ENCODE measurements at places on chromosomes 2 and 18. TPM values are rescaled to one million over a fixed set of nuclear protein-coding genes. Genes with fewer than 3 reads are reported as not detected.

The KRCC1 gene
- total RNA-seq, result 24.4 TPM

The TUBA3E gene
- total RNA-seq, result not detected

- no peak for DNase-seq
These were observed 511.6 kb downstream of the ARHGAP15 start for GRCh38 chr2:143640826-143641225.

DNA sequence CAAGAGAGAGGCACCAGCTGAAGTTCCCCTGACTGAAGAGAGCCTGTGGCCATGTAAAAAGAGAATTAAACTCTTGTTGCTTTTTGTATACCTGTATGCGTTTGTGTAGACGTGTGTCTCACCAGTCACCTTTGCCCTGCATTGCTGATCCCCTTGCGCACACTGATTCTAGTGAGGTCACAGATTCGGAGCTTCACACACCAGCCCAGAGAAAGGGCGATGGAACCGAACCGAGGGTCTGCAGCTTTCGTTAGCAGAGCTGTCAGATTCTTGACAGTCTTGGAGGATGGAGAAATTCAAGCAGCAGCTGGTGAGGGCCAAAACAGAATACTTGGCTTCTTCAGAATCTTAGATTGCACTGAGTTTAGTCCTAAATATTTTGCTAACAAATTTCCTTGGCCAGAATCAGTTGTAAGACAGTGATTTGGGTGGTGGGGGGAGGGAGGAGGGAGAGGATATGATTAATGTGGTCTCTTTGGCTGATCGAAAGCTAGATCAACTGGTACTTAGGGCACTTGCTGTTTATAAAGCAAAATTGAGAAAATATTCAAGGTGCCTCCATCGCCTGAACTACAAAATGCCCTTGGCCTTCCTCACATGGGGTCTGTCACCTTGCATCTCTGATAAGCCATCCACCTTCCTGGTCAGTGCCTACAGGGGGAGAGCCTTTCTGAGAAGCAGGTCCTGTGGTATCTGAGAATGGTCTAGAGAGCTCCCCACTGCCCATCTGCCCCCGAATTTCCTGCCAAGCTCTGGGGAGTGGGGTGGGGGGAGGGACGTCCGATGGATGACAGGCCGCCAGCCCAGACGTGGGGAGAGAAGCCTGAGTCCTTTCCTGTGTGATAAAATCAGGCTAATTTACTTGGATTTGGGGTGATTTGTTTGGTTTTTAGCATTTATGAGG lies 123.5 kb downstream of the CABLES1 start:
- no peak for DNase-seq

GRCh38 chr2:118371515-118371914 lies 283.2 kb downstream of the INSIG2 start:
- DNase-seq, result no peak

DNA sequence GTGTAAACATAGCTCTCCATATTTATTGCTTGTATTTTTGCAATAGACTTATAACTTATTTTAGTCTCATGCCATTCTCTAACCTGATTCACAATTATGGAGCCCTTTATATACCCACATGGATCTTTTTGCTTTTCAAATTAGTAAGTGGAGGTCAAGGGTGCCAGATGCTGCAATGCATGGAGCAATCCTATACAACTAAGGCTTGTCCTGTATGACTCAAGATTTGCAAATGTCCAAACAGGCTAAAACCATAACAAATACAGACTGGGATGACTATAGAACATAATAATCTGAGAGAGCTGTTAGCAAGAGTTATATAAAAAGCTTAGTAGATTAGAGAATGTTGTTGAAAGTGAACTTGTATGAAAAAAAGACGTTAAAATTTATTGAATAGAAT lies 690.4 kb upstream of the NRXN1 start:
- no peak for DNase-seq

DNA sequence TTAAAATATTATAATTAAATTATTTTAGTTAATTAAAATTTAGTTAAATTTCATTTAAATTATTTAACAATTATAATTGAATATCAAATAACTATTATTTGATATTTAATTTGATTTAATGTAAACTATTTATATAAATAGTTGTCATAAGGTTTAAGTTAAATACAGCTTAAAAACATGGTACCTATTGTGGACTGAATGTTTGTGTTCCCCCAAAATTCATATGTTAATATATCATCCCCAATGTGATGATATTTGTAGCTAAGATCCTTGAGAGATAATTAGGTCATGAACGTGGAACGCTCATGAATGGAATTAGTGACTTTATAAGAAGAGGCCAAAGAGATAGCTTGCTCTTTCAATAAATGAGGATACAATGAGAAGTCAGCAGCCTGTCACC lies 505.7 kb upstream of the LRATD1 start:
- no peak for DNase-seq

GRCh38 chr18:13613099-13613498 lies 113.3 kb downstream of the FAM210A start:
- no peak for DNase-seq
